Fibroblast of skin of abdomen (primary cell): ENCODE measurements at places on chromosomes 16 and 17.

GRCh38 chr17:63433746-63434591, 12.1 kb downstream of the CYB561 start:
- peak; percentile 97 for DNase-seq

- no peak for DNase-seq
These were observed 120.9 kb downstream of the BCAS3 start for GRCh38 chr17:60798576-60798975.

DNA sequence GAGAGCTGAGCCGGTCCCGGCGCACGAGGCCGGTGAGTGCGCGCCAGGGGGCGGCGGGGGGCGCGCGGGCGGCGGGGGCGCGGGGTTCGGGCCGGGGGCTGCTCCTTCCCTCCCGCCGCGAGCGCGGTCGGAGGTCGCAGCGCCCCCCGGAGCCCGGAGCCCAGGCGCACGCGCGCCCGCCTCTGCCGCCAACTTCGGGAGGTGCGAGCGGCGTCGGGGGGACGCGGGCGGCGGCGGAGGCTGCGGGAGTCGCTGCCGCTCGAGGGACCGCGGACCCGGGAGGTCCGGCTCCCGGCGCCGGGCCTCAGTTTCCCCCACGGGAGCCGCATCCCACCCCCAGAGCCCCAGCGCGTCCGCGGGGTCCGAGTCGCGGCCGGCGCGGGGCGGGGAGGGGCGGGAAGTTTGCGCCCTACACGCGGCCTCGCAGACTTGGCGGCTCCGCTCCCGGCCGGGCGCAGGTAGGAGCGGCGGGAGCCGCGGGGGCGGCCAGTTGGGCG, at the start of gene PRR35:
PRR35 (plus strand) TSS at position 191 of the 497 bp plus-strand sequence. CDS start 2,901 bp downstream, outside the sequence.
- no peak for DNase-seq

- no peak for DNase-seq
These were observed 479.6 kb downstream of the WWOX start for GRCh38 chr16:78579020-78579419.

DNA sequence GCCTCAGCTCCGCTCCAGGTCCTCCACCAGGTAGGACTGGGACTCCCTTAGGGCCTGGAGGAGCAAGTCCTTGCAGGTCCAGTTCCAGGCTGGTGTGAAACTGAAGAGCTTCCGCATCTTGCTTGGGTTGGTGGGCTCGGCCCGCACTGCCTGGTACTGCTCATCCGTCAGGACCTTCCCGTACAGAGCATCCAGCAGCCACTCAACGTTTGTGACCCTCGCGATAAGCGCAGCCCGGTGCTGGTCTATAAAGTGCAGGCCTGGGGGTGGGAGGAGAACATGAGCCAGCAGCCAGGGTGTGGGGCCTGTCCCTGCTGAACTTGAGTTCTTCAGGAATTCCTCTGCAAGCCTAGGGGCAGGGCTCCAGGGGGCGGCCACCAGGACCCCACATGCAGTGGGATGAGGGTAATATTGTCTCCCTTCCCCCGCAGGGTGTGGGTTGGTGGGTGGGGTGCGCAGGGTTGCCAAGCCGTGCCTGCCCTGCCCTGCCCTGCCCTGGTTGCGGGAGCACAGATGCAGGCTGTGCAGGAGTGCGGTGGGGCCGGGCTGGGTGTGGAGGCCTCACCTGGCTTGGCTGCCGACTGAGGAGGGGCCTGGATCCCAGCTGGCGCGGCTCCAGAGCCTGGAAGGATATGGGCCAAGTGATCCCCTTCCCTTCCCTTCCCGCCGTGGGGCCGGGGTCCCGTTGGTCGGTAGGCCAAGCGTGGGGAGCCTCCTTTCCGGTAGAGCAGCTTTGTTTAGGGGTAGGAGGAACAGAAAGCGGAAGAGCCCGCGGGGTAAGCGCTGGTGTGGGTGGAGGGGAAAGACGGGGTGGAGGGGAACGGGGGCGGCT, 762 bp downstream of the PYCARD start:
- DNase-seq: no peak

GRCh38 chr17:13592427-13592826, 9.3 kb downstream of the HS3ST3A1 start:
- DNase-seq: no peak

GRCh38 chr17:2204393-2204792, 99.2 kb downstream of the SMG6 start:
- DNase-seq: no peak

DNA sequence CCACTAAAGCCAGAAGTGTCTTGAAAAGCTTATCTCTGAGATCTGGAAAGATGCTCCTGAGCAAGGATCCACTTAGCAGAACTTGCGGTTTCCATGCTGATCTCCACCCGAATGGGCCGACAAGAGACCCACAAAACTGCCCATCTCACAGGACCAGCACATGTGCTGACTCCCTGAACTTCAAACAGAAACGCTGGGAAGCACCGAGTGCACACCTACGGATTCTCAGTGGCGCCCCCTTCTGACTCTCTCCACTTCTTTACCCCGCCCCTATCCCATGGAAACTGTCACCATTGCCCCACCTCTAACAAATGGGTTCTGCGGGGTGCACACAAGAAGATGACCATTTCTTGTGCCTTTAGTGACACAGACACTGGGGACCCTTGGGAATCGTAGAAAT, 21.4 kb downstream of the CDRT4 start:
- DNase-seq: no peak

DNA sequence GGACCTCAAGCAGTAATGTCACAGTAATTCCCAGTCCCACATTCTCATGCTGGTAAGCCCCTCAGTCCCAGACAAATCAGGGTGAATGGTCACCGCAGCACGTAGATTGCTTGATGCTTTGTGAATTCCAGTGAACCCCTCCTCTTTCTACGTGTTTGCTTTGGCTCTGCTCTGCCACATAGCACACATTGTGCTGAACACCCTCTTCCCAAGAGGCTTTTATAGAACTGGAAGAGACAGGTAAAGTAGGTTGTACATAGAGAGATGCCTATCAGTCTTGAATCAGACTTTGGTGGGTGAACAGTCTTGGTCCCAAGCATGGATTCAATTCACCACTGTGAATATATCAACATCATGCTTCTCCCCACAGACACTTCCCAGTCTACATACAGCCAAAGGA, 579 bp upstream of the KRTAP9-6 start:
- no peak for DNase-seq

- DNase-seq: no peak
These were observed 224.1 kb downstream of the GSG1L start for GRCh38 chr16:27839419-27839818.

- no peak for DNase-seq
These were observed 52.4 kb downstream of the CYTH1 start for GRCh38 chr17:78729641-78730040.

GRCh38 chr17:3804503-3804931, 3.5 kb upstream of the ITGAE start:
- no peak for DNase-seq

- DNase-seq: peak; percentile 65
These were observed 6.9 kb downstream of the DOK4 start for GRCh38 chr16:57479205-57479975.

- no peak for DNase-seq
These were observed 184.7 kb downstream of the SOX9 start for GRCh38 chr17:72305472-72305871.

DNA sequence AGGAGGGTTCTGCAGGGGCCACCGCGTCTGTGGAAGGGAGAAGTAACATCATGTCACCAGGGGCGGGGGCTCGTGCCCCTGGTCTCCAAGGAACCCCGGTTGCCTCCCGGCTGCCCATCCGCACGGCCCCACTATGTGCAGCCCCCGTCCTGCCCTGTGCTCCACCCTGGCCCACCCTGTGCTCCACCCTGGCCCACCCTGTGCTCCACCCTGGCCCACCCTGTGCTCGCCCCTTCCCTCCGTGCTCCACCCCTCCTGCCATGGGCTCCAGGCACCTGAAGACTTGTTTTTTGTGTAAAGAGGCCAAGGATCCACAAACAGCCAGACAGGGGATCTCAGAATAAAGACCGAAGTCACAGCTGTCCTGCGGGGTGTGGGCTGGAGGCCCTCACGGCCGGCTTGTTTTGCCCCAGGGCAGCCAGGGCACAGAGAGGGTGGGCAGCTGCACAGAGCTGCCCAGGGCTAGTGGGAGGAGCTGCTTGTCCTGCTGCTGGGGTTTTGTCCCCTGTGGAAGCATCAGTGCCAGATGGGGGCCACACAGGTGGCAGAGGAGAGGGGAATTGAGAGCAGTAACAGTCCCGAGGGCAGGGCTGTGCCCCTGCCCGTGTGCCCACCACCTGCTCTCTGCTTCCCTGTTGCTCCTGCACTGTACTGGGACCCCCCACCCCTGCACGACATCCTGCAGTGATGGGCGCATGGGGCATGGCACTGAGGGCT, 147.0 kb upstream of the CIBAR2 start:
- DNase-seq: no peak

- no peak for DNase-seq
These were observed 265.0 kb downstream of the CPPED1 start for GRCh38 chr16:12538667-12539091.

GRCh38 chr17:72306037-72306436, 185.2 kb downstream of the SOX9 start:
- no peak for DNase-seq

- no peak for DNase-seq
These were observed 36.2 kb upstream of the CRYM start for GRCh38 chr16:21314339-21314738.

GRCh38 chr17:17224137-17224536, 12.8 kb downstream of the FLCN start:
- no peak for DNase-seq

GRCh38 chr16:30076276-30076791, 540 bp downstream of the PPP4C start:
- no peak for DNase-seq

GRCh38 chr17:1002771-1003555, 6.0 kb downstream of the TIMM22 start:
- DNase-seq: peak; percentile 74

- DNase-seq: no peak
These were observed 62.4 kb downstream of the STH start for GRCh38 chr17:46061435-46061834.

GRCh38 chr16:66953462-66954096, 7.5 kb upstream of the CES3 start:
- DNase-seq: no peak

GRCh38 chr16:66107661-66108060, 258.8 kb upstream of the CDH5 start:
- peak; percentile 92 for DNase-seq

DNA sequence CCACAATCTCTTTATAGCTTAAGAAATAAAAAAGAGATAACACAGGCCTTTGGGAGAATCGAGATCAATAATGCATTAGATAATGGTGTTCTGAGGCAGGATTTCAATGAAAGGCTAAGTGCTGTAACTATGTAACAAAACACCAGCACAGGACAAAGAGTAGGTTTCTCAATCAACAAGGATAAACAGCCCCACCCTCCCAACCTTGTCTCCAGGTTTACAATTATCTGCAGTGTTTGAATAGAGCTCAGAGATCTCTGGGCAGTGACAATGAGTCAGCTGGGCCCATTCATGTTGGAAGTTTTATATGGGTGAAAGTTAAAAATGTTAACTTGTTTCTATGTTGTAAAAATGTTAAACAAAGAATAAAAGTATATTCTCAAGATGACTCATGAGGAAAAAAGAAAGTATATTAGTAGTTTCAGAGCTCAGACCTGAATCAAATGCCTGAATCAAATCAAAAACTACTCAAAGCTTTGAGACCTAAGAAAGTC, 17.0 kb upstream of the KRT20 start:
- no peak for DNase-seq

- no peak for DNase-seq
These were observed 6.4 kb downstream of the ASPHD1 start for GRCh38 chr16:29906520-29907244.

GRCh38 chr17:80283116-80283852, 22.6 kb downstream of the RNF213 start:
- DNase-seq: no peak

GRCh38 chr16:60989592-60989991, 1046.6 kb downstream of the CDH8 start:
- no peak for DNase-seq

DNA sequence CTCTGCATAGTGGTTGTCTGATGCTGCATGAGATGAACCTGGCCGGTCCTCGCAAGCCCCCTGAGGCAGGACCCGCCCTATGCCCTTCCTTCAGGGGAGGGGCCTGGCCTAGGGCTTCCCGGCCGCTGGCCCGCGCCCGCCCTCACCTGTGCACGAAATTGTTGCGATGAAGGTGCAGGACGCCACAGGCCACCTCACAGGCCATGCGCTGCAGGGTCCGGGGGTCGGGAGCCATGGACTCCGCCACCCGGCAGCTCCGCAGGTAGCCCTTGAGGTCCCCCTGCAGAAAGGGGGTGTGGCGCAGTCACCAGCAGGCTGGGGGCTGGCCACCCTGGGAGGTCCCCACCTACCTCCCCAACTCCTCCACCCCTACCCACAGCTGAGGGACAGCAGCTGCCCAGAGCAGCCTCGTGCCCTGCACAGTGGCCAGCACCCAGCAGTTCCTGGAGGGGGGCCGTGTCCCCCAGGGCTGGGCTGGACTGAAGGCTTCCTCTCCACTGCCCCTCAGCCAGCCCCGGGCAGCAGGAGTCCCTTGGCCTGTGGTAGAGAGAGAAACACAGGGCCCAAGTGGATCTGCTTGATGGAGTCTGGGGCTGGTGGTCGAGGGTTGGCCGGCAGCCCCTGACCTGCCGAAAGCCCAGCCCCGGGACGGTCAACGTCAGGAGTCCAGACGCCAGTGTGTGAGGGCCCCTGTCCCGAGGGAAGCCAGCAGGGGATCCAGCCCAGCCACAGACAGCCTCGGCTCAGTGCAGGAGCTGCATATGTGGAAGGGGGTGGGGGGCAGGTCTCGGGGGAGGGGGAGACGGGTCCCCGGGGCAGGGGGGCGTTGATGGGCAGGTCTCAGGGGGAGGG, 38.8 kb upstream of the PVALEF start:
- DNase-seq: no peak

DNA sequence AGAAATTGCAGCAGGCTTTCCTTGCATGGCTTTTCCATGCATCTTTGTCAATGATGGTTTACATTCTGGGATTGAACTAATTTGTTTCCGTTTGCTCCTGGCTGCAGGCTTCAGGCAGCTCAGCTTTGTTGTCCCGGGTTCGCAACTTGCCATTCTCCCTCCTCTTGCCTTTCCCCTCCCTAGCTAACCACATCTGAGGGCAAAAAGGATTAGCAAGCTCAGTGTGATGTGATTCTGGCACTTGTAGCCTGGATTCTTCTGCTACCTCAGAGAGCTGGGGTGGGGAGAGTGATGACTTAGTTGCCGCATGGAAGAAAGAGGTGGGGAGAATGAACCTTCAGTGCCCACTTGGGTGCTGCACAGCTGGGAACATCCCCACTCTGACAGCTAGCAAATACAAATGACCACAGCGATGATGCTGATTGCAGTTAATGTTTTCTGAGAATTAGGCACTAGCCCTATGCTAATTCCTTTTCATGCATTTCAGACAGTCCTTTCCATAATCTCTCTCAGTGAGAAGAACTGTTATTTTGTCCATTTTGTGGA, 120.2 kb upstream of the SALL1 start:
- DNase-seq: no peak

DNA sequence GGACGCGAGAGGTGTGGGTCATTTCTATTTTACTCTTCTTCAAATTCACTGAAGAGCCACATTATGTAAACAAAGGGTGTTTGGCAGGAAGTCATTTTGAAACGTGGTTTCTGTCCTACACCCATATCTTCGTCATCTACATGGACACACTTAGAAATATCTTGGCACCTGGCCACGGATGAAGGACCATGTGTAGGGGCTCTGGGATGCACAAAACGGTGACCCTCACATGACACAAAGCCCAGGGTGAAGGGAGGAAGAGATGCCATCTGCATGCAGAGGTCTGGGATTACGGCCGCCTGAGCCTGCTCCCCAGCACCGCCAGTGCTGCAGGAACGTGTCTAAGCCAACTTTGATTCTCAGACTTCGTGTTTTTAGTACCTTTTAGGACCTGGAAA, 130.2 kb upstream of the CHMP6 start:
- no peak for DNase-seq
